ENCODE measurements at places on chromosomes 5 and 9.

GRCh38 chr5:137250421-137250820, 248.7 kb downstream of the SPOCK1 start:
- no peak for DNase-seq

DNA sequence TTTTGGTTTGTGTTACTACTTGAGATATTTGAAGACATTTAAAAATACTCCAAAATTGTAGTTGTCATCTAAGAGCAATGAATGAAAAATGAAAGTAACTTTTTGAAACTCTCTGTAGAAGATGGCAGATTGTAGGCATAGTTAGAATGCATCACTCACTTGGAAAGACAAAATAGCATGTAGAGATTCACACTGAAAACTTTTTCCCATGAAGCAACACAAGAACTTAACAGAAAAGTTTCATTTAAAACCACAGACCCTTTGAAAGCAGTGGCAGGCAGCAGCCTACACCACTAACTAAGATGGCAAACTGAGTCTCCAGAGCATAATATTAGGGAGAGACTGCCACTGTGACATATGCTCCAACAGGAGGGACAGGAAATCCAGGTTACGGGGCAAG, 18.9 kb upstream of the FAM174A start:
- no peak for DNase-seq

DNA sequence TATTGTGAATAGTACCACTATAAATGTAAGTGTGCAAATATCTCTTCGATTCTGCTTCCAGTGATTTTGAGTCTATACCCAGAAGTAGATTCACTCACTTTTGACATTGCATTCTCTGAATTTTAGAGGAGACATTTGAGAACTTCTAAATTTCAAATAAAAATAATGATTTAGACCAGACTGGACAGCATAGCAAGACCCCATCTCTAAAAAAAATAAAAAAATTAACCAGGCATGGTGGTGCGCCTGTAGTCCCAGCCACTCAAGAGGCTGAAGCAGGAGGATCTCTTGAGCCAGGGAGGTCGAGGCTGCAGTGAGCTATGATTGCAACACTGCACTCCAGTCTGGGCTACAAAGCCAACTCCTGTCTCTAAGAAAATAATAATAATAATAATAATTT, 1.9 kb upstream of the GFI1B start:
- DNase-seq = no peak

GRCh38 chr9:22682961-22683699, 236.5 kb downstream of the DMRTA1 start:
- DNase-seq = no peak

Data from ecto neural progenitor cell (in vitro differentiated cells).